Stimulated activated CD8-positive, alpha-beta memory T cell treated with anti-CD3 and anti-CD28 coated beads, Interleukin-4, amount 100 ng/mL, for 24 hours (primary cell): ENCODE measurements at places on chromosomes 11 and 22.

DNA sequence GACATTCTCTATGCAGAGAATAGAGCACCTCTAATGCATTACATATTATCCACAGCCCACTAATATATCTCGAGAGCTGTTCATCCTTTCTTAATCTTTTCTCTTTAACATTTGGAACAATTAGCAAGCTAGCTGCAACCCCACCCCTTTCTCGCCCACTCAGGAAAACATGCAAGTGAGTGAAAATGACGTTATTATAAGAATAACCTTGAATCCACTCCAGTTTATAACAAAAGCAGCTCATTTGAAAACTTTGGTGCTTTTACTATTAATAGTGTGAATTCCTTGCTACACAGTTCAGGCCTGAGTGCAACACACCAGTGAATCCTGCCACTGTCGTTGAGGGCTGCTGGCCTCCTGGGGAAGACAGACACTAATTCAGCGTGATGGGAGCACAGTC lies 63.3 kb upstream of the BMAL1 start:
- no peak for DNase-seq

DNA sequence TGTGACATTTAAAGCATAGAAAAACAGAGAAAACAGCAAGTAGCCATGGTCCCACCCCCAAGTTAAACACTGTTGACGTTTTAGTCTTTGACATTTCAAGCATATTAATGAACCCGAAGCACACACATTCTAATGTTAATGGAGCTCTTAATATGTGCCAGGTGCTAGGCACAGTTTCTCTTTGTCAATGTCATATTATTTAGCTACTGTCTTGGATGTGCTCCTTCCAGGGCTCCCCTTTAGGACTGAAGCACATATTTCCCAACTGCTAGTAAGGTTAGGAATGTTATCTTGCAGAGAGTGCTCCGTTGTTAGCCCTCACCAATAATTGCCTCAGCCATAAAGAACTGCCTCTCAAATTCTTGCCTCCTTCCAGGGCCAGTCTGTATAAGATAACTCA lies 716.6 kb upstream of the TENM4 start:
- no peak for DNase-seq

DNA sequence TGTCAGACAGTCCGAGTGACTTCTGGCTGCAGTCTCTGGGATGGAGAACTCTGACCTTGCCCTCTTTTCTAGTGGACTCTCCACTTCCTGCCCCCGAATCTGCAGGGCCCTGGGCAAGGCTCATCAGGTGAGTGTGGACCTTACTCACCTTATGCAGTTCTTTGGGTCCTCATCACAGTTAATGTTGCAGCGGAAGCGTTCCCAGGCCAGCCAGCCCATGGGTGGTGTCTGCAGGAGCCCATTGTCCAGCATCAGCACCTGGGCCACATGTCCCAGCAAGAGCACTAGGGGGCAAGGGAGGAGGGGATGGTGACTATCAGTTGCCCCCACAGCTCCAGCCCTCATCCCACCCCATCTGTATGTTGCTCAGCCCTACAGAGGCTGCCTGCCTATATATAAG lies 2.3 kb downstream of the NAGA start:
- no peak for DNase-seq

- DNase-seq = no peak
Observed at GRCh38 chr11:14411818-14412217, 52.8 kb upstream of the RRAS2 start.

DNA sequence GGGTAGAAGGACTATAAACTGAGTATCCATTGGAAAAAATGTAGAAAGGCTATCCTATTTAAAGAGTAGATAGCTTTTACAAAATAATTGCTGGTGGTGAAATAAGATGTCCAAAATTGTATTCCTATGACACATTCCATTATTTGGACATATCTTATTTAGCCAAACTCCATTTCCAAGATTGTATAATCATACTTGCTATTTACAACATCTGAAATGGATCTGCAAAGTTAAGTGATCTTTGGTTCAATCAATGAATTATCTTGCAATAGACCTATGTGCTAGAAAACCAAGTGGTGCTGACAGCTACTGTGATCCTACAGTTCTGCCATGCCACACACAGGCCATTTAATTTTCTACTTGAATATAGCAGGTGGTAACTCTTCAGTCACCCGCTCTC lies 11.0 kb upstream of the BLID start:
- DNase-seq = no peak

DNA sequence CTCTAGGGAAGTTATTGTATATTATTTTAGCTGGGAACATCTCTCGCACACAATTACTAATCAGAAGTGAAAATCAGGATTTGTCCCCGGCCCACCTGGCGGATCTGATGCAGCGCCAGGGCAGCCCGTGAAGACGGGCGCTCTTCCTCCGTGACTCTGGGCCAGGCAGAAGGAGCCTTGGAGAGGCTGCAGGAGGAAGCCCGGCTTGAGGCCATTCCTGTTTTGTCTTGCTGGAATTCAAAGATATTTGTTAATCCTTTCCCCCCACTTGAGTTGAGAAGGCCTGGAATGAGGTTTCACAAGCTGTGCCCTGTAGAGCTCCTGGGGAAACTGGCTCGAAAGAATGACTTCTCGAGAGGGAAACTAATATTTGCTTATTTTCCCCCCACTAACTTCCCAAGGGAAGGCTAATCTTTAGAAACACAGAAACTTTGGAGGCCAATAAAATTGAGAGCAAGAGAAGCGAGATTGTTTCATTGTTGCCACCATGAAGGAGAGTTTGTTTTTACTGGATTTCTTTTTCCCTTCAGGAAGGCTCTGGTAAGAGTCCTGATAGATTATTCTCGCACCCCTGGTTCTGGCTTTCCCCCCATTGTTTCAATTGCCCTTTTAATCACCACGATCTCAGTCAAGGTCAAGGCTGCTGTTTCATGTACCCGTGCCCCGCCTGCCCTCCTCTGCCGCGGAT lies 92.8 kb upstream of the SEPTIN5 start:
- DNase-seq = no peak

- no peak for DNase-seq
Observed at GRCh38 chr11:74839971-74840370, 91.3 kb downstream of the RNF169 start.

GRCh38 chr11:69234740-69235710 lies 58.9 kb upstream of the MYEOV start:
- no peak for DNase-seq

GRCh38 chr11:86702220-86702983 lies 30.0 kb upstream of the ME3 start:
- no peak for DNase-seq

DNA sequence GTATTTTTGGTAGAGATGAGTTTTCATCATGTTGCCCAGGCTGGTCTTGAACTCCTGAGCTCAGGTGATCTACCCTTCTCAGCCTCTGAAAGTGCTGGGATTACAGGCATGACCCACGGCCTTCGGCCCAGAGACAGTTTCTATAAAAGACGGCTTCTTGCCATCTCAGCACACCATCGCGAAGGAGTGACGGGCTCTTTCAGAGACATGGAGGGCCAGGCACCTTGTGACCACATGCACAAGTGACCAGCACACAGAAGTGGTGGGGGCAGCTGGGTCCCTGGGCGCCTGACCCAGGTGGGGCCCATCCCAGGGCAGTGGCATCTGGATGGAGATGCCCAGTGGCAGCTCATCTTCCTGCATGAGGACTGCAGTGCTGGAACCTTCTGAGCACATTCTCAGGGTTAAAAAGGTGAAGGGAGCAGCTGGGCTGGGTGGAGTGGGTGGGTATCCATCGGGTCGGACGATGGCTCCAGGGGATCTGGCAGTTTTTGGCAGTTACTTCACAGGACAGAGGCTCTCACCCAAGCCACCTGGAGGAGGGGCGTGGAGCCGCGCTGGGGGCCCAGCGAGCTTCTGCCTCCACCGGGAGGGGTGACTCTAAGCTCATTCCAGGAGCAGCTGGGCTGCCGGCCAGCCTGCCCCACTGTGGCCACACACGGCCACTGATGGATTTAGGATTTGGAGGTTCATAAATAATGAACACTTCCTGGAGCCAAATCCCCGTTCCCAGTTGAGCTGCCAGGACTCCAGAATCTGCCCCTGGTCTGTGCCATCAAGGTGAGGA lies 373.0 kb downstream of the CTTN start:
- no peak for DNase-seq

GRCh38 chr11:1197886-1198560 lies 24.8 kb upstream of the MUC5B start:
- DNase-seq = no peak

- no peak for DNase-seq
Observed at GRCh38 chr22:36208162-36208765, 6.7 kb upstream of the APOL4 start.

- no peak for DNase-seq
Observed at GRCh38 chr11:65898656-65899355, 1.4 kb downstream of the FOSL1 start.

GRCh38 chr11:76292583-76293188 lies 86.4 kb upstream of the WNT11 start:
- no peak for DNase-seq

- DNase-seq = no peak
Observed at GRCh38 chr22:17898375-17898774, 124.1 kb upstream of the BID start.

- no peak for DNase-seq
Observed at GRCh38 chr22:37415210-37415609, 12.1 kb downstream of the ELFN2 start.

GRCh38 chr11:63869171-63869591 lies 30.3 kb downstream of the MARK2 start:
- no peak for DNase-seq

GRCh38 chr22:26483043-26483438 lies 542 bp downstream of the HPS4 start:
- no peak for DNase-seq

- DNase-seq = no peak
Observed at GRCh38 chr11:120893440-120894201, 130.3 kb upstream of the TBCEL start.

- DNase-seq = no peak
Observed at GRCh38 chr11:132610216-132610615, 922.1 kb downstream of the OPCML start.

DNA sequence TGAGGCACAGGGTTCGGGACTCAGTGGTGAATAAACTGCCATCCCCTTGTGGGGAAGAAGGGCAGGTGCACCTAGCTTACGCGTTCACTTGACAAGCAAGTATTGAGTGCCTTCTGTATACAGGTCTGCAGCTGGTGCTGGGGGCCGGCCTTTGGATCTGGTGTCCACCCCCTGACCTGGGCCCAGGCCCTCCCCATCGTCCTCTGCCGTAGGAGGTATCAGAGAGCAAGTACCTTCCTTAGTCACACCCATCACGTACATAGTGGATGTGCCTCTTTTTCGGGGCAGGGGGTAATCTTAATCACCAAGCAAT lies 53.3 kb downstream of the SMIM38 start:
- DNase-seq = no peak

DNA sequence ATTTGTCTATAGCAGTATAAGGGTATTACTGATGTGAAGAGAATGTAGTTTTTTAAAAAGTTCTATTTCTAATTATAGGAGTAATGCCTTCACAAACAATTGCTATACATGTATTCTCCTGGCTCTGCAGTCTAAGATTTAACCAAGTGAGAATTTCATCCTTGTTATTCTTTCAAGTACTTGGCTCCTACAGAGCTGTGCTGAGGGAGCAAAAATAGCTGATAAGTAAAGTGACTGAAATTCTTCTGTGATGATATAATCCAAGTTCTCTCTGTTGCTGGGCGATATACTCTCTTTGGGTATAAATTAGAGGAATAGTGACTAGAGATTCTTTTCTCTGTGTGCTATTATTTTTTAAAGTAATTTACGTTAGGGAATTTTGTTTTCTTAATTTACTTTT lies 68.0 kb downstream of the PGR start:
- DNase-seq = no peak

- no peak for DNase-seq
Observed at GRCh38 chr11:72353861-72354260, 80.5 kb downstream of the CLPB start.

GRCh38 chr11:35962369-35963138 lies 18.7 kb downstream of the LDLRAD3 start:
- DNase-seq = no peak

GRCh38 chr22:46563381-46564083 lies 26.1 kb upstream of the CELSR1 start:
- peak; percentile 61 for DNase-seq
